Fibroblast of skin of back (primary cell): ENCODE measurements at places on chromosomes 2 and 18.

- no peak for DNase-seq
These were observed 253.7 kb downstream of the DYM start for GRCh38 chr18:49206717-49207116.

- DNase-seq, result no peak
These were observed 5.0 kb upstream of the FARP2 start for GRCh38 chr2:241350878-241351639.

GRCh38 chr2:218622606-218623365 lies 15.1 kb downstream of the PLCD4 start:
- DNase-seq, result peak; percentile 42

DNA sequence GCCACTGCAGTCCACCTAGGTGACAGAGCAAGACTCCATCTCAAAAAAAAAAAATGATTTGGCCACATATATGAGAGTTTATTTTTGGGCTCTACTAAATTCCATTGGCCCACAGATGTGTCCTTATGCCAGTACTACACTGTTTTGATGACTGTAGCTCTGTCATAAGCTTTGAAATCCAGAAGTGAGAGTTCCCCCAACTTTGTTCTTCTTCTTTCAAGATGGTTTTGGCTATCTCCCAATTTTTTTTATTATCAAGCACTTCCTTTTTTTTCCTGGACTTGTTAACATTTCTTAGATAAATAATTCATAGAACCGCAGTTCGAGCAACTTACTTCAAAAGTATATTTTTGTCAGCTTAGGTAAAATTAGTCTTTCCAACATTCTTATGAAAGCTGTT lies 96.9 kb downstream of the TSHZ1 start:
- no peak for DNase-seq

DNA sequence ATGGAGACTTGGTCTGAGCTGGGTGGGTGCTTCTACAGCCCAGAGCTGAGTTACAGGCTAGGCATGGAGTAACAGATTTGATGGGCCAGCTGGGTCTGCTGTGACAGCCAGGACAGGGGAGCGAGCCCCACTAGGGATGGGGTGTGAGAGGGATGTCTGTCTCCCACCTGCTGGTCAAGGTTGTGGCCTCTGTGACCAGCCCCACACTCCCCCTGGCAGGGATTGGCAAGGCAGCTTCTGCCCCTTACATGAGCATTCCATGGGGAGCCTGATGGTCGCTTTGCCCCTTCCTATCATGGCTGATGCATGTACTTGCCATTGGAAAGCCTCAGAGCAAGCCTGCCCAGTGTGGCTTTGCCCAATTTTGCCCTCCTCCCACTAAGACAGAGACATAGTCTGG lies 162.0 kb upstream of the FIGN start:
- DNase-seq, result no peak

- DNase-seq, result no peak
These were observed 27.9 kb downstream of the WIPF1 start for GRCh38 chr2:174569678-174570077.

DNA sequence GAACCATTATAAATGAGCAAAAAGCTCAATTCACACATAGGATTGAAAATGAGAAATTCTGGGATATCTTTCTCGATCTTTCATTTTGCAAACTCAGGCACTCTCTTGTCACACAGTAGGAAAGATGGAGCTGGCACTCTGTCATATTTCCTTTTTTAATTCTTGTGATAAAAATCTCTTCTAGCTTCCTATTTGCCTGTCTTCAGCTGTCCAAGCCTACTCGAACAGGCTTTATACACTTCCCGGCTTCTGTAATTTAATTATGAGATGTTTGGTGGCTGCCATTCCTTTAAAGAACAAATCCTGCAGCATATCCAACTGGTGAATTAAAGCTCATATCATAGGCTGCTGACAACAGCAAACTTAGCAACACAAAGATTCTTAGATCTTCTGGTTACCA lies 1484.3 kb upstream of the PIK3C3 start:
- DNase-seq, result no peak

DNA sequence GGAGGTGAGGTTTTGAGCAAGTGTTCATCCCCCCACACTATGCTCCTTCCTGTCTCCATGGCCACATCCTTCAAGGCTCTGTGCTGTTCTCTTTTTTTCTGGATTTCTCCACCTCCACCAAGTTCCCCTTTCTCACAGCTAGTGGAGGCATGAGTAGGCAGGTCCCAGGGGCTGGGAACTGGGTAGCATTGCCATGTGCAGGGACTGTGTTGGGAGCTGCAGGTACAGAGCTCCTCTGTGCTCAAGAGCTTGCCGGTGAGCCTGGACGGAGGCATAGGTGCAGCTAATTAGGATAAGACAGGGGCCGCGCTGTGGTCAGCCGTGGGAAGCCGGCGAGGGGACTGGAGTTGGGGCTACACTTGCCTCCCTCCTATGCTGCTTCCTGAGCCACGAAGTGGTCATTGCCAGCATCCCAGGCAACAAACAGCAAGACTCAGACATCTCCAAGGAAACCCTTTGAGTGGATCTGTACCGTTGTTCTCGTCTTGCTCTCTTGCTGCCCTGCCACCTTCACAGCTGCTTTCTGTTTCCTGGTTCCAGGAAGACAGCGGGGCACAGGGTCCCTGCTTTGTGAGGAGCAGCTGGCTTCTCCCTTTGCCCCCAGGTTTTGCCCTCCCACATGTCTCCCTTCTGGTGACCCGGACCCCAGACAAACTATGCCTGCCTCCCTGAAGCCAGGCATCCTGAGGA lies 36.9 kb downstream of the ATOH8 start:
- no peak for DNase-seq

DNA sequence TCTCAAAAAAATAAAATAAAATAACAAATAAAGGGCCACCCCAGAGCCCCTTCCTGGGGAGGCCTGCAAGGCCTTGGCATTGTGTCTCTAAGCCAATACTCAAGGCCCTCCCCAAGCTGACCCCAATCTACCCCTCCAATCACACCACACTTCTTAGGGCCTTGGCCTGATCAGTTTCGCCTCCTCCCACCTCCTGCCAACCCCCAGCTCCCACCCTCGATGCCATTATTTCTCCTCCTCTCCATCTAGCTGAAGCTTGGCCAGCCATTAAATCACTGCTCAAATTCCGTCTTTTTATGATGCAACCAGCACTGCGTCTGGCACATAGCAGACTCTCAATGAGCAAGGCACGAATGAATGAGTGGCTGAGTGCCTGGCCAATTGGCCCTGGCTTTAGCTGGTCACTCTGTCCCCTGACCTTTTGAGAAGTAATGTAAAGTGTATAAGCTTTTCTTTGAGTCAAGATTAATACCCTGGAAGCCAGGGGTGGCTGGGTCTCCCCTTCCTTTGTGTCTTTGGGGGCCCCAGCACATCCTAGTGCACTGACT lies 55.9 kb downstream of the SMAD7 start:
- DNase-seq, result no peak

GRCh38 chr2:100242891-100243619 lies 79.2 kb downstream of the LONRF2 start:
- DNase-seq, result peak; percentile 67

DNA sequence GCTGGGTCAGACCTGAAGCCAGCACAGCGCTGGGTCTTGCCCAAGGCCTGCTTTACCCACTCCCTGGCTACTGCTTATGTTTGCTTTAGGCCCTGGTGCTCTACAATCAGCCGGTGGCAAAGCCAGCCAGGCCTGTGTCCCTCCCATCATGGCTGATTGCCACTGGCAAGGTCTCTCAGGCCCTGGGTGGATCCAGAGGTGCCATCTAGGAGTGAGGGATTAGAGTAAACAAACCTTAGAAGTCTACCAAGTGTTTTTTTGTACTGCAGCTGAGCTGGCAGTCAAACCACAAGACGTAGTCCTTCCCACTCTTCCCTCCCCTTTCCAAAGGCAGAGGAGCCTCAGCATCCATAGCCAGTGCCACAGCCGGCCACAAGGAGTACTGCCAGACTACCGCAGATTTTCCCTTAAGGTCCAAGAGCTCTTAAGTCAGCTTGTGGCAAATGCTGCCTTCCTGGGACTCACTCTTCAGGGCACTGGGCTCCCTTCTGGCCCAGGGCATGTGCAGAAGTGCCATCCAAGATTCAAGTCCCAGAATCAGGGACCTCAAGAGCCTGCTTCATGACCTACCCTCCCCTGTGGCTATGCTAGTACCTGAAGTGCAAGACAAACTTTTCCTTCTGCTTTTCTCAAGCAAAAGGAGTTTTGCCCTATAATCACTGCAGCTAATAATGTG lies 20.0 kb downstream of the IL1RL2 start:
- no peak for DNase-seq

GRCh38 chr18:21444465-21445212 lies 155.9 kb downstream of the ESCO1 start:
- DNase-seq, result peak; percentile 43

DNA sequence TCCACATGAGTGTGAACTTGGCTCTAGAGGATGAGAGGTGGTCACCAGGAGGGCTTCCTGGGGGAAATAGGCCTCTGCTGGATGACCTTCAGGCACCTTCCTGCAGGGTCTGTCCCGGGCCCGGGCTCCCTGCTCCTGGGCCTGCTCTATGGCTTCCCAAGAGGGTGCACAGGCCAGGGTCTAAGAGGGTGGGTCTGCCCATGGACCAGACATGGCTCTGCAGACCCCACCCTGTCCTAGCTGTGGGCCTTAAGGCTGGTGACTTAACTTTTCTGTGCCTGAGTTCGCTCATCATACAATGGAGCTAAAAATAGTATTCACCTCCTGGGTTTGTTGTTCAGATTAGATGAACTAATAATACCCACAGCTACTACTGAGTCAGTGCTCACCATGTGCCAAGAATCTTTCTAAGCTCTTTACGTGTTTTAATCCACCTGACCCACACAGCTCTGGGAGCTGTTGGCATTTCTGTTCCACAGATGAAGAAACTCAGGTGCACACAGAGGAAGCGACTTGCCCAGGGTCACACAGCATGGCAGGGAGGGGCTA lies 14.4 kb downstream of the INHBB start:
- peak; percentile 32 for DNase-seq

DNA sequence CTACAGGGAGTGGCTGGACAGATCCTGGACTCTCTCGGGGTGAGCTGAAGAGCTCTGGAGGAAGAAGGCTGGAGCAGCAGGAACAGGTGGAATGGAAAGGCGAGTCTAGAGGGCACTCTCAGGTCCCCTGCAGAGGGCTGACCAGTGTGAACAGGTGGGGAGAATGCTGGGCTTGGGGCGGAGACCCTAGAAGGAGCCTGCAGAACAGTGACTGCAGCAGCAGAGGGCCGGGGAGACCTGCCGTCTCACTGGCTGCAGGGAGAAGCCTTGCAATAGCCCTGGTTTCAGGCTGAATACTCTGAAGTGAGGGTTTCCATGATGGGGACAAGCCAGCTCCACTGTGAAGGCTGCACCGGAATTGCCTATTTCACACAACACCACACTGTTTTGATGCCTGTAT lies 626.7 kb upstream of the SALL3 start:
- DNase-seq, result no peak

GRCh38 chr2:191580581-191580980 lies 97.4 kb upstream of the NABP1 start:
- peak; percentile 37 for DNase-seq

- DNase-seq, result peak; percentile 38
These were observed 90.5 kb downstream of the ICOS start for GRCh38 chr2:204027091-204027490.

DNA sequence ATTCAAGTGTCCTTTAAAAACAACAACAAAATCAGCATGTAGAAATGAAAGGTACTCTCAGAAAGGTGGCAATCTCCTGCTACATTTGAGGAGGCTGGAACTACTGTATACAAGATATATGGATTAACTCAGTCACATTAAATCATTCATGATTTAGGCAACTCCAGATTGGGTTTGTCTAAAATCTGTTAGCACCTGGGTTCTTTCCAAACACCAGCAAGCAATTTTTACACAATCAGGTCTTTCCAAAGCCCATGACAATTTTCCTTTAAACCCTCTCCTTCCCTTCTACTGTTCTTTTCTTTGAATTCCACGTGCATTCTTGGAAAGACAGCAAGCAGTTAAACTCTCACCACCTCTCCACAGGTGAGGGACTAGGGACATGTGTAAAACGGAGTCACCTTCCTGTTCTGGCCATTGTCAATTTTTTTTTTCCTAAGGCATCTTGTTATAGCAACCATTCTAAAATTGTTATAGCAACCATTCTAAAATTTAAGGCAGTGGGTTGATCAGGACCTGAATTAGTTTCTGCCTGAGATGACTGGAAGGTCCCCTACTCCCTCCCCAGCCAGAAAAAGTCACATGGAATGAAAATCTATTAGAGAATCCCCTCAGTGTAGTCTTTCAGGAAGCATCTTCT lies 113.9 kb downstream of the ANKRD44 start:
- DNase-seq, result no peak

- DNase-seq, result no peak
These were observed 82.1 kb downstream of the RNF144A start for GRCh38 chr2:6999211-6999877.

- no peak for DNase-seq
These were observed 11.1 kb upstream of the SATB2 start for GRCh38 chr2:199468561-199469513.

DNA sequence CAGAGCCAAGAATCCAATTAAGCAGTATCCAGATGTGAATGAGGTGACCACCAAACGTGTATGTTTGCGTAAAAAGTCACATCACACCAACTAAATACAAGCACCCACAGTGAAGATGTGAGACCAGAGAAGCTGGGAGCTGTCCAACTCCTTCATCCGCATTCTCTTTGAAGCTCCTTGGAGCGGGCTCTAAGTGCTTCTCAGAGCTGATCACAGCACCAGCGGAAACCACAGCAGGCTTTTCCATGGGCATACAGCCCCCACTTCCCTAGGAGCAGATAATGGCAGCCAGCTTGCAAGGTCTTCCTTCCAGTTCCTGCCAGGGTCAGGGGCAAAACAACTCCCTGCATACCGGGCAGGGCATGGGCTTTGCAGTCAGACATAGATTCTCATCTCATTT lies 36.4 kb downstream of the REEP1 start:
- DNase-seq, result peak; percentile 12

GRCh38 chr18:22765896-22766295 lies 167.2 kb upstream of the RBBP8 start:
- DNase-seq, result no peak

DNA sequence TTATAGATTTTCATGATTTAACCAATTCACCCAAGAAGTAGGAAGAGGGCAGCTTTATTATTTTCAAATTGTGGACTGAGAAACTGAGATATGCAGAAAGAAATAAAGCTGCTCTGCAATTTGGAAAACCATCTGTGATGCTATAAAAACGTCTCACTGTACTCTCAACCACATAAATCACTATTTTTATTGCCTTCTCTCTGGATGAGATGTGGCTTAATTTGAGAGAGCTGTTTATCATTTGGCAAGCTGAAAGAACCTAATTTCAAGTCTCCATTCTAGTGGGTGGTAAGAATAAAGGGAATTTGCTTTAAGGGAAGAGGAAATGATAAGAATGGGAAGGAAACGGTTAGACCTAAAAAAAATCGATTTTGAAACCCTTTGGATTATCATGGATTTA lies 49.9 kb upstream of the CYP1B1 start:
- DNase-seq, result no peak

GRCh38 chr2:168801961-168802858 lies at the start of gene NOSTRIN:
TSS of gene NOSTRIN (plus strand) at chr2:168802637. CDS start at chr2:168802647, 10 bp downstream.
- no peak for DNase-seq

- DNase-seq, result no peak
These were observed 184.9 kb downstream of the KLHL29 start for GRCh38 chr2:23569761-23570365.

DNA sequence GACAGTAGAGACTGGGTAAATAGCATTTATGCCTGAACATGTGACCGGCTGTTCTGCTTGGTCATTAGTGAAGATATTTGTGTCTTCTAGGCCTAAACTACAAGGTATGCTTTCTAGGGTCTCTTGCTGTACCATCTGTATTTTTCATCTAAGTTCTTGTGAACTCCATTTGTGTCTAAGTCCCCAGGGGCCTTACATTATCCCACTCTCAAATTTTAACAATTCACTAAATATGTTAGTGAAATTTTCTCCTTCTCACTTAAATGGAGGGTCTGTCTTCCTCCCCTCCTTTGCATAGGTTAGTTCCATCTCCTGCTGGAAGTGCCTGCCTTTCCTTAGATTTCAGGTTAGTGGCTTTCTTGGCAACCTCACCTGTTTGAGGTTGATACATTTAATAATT lies 382.6 kb downstream of the RAD51AP2 start:
- no peak for DNase-seq
